A549 treated with dexamethasone at 1 μM for 4 hours (cell line): ENCODE measurements at places on chromosomes 16 and 17. TPM values are rescaled to one million over a fixed set of nuclear protein-coding genes. Genes with fewer than 3 reads are reported as not detected.

ATPAF2 gene
- total RNA-seq = 17.3 to 29.8 TPM (median 28.7 TPM) in 5 replicates

MYOCD gene
- 0.41 to 1.9 TPM (median 1.1 TPM) in 5 replicates for total RNA-seq

GRIN2C gene
- total RNA-seq = 0.06 to 0.40 TPM (median 0.18 TPM) in 5 replicates

SOST gene
- not detected in 5 replicates for total RNA-seq

ICAM2 gene
- total RNA-seq = 0.11 TPM in 1 of 5 replicates, not detected in the others

HLF gene
- 0.08 to 0.30 TPM (median 0.14 TPM) in 5 replicates for total RNA-seq
